Hindlimb muscle (tissue), 1 donor: ENCODE measurements at places on chromosomes 3 and 15. TPM values are rescaled to one million over a fixed set of nuclear protein-coding genes. Genes with fewer than 3 reads are reported as not detected.

GRCh38 chr15:38930851-38931572, 366.4 kb upstream of the RASGRP1 start:
- no peak for DNase-seq

GRCh38 chr3:3177861-3178497, 1.5 kb downstream of the CRBN start:
- DNase-seq = no peak

ALPK3 gene
- polyA plus RNA-seq = 106 TPM

KIF23 gene
- polyA plus RNA-seq = 14.3 TPM

UBXN7 gene
- 19.2 TPM for polyA plus RNA-seq

GRCh38 chr3:177928172-177928873, 607.9 kb upstream of the KCNMB2 start:
- DNase-seq = no peak

DOCK3 gene
- polyA plus RNA-seq = 0.14 TPM

DNA sequence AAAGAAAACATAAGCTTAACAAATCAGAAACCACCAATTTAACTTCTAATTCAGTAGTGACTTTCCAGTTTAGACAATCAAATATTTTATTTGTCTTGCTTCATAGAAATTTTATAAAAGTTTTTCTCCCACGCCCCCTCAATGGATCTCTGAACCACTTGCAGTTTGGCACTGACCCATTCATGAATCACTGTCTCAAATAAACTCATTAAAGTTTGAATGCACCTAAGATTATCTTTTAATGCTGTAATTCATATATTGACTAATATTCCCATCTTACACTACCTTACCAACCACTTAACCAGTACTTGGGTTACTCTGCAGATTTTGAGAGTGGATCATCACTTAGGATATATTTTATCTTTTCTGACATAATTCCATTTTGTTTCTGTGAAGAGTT, 880.2 kb downstream of the OTOL1 start:
- DNase-seq = no peak

KNSTRN gene
- 16.8 TPM for polyA plus RNA-seq

ADGRG7 gene
- not detected for polyA plus RNA-seq

DNA sequence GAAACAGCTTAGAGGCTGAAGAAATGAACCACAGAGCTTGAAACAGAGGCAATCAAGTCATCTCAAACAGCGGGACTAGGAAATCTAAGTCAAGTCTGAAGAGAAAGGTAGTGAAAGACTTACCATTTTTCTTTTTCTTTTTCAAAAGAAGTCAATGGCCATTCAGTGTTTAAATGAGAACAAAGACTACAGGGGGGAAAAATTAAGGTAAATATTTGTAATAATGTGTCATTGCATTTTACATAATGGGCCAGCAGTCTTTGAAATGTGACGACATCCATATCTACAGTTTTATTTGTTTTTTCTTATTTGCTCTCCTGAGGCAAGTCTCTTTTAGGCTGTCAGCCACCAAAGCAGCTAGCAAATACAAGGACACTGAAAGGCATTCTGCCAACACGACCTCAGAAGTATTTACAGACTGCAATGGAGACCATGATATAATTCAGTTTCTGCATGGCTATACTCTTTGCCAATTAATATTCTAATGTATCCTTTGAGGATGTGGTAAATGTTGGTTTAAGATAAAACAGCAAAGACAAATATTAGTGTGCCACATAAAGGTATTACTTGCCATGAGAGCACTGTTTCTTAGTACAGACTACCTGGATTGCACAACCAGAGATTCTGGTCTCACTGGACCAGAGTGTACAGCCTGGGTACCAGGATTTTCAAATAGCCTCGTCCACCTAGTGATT, 307.0 kb upstream of the THBS1 start:
- no peak for DNase-seq

ZNF80 gene
- 0.09 TPM for polyA plus RNA-seq

- no peak for DNase-seq
These were observed 56.4 kb upstream of the C15orf39 start for GRCh38 chr15:75145027-75145841.

DNA sequence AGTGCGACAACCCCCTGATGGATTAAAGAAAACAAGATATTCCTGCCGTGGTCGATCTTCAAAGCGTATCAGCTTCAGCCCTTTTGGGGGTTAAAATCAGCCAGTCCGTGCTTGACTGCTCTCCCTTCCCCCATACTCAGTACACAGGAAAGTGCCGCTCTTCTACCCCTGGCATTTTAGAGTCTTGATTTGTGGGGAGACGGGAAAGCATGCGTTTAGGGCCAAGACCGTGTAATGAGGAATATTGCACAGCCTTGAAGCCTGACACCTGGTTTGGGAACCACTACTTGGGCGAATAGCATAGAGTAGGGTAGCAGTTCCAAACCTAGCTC, 540 bp upstream of the EDC3 start:
- no peak for DNase-seq

DNA sequence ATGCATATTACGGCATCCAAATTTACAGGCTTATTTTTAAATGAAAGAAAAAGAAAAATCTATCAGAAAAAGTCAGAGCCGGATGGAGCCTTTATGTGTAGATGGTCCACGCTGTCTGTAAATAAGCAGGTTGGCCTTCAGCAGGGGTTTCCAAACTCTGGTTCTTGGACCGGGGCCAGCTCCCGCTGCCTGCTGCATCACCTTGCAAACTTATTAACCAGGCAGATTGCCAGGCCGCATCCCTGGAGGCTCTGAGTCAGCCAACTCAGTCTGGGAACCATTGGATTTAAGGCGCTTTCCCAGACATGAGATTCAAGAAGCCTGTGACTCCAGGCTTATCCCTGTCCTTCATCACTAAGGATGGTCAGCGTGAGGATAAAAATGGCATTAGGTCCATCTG, 212.4 kb downstream of the OPA1 start:
- DNase-seq = peak; percentile 68

GRCh38 chr15:65795663-65796216, 3.6 kb upstream of the DENND4A start:
- no peak for DNase-seq

GRCh38 chr3:113287803-113288648, 76.7 kb downstream of the BOC start:
- DNase-seq = peak; percentile 82
